ENCODE measurements at places on chromosomes 4 and X.

- no peak for DNase-seq
Observed at GRCh38 chrX:1521459-1521956, 15.5 kb downstream of the P2RY8 start.

DNA sequence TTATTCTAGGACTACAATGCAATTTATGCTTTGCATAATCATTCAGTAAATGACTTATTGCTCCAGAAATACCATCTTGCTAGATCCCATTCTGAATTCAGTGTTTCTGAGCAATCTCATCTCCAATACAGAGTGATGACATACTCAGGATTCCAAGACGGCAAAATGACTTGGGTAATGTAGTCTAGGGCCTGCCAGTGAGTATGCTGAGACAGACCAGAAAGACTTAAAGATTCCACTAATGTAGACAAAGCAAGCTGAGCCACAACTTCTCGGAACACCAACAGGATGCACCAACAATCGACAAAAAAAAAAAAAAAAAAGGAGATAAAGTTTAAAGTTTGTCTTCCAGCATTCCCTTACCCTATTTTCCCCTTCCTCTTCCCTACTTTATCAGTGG is 919 bp upstream of the SEC24B start:
- DNase-seq = no peak

GRCh38 chr4:7979652-7979968 is 39.9 kb upstream of the AFAP1 start:
- DNase-seq = no peak

DNA sequence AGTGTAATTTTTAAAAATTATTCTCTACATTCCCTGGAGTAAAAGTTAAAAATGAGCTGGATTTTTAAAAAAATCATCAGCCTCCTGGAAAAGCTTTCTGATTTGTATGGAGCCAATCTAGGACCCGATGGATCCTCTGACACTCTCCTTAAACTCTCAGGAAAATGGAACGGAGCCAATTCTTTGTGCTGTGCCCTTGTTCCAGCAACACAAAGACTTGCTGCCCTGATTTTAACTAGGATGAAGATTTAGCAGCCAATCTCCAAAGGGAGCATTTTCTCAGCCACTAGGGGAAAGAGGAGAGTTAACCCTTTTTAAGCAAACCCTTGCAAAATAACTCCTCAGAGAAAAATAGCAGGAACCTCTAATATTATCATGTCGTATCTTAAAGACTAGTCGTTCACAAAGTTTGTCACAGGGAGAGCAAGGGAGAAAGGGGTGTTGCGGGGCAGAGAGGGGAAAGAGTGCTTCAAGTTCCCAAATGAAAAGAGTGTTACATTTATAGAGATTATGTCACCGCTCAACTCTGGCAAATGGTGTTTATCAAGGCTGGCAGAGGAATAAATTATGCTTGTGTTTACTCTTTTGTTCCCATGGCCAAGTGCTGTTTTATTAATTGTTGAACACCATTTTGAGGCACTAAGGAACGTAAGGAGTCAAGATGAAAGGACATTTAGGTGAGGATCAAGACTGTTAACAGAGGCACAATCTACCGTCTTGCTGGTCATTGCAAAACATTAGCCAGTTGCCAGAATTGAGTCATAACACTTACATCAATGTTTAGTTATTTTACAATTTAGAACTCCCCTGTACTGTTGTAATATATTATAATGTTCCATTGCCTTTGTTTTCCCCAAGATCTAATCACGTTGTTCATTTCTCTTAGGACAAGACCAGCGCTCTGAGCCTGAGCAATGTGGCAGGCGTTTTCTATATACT is 250.7 kb downstream of the THOC2 start:
- no peak for DNase-seq

Data from caudate nucleus (tissue), 63 donors.